Glomerular endothelial cell (primary cell): ENCODE measurements at places on chromosomes 3 and 15. TPM values are rescaled to one million over a fixed set of nuclear protein-coding genes. Genes with fewer than 3 reads are reported as not detected.

GRCh38 chr3:38117163-38117716, 19.7 kb downstream of the ACAA1 start:
- no peak for DNase-seq

DNA sequence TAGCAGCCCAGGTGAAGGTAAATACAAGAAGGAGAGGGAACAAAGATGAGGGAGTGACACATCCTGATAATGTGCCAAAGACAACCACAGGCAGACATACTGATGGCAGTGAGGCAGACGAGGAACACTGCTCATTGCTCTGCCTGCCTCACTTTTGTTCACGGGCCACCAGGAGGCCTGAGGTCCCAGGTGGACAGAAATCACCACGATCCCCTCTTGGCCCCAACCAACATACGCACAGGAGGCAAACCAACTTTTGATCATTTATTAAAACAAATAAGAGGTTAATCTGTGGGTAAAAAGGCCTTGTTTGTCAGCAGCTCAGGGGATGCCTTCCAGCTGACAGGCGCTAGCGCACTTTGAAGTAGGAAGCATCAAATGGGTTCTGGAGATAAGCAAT, 4.2 kb downstream of the ALG1L2 start:
- DNase-seq = no peak

GRCh38 chr3:126903521-126903920, 79.4 kb upstream of the PLXNA1 start:
- DNase-seq = no peak

DNA sequence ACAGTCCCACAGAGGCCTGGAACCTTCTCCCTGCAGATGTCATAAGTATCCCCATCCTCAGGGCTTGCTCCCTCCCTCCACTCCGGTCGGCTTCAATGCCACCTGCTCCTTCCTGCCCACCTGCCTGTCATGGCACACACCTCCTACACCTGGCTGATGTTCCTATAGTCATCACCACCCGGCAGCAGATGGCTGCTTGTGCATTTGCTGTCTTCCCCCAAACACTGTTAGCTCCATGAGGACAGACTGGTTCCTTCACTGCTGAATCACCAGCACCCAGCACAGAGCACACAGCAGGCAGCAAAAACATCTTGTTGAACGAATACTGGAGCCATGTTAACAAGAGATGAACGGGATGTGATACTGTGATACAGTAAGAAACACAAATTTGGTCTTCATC, 14.8 kb downstream of the TARS3 start:
- DNase-seq = no peak

- DNase-seq = no peak
Observed at GRCh38 chr3:105862217-105862616, 6.6 kb downstream of the CBLB start.

DNA sequence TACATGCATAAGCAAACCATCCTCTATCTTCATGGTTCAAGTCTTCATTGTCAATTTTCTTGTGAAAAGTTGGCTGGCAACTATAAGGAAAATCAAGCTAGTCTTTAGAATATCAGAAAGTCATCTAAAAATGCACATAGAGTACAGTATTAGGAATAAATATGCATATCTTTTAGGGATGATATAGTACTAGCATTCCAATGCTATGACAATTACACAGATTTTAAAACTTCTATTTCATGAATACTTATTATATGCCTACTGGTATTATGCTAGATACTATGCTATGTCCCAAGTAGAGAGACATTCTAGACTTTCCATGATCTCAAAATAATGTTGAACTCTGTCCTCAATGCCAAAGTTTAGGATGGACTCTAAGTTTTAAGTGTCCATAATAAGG, 81.3 kb upstream of the NAALADL2 start:
- no peak for DNase-seq

- DNase-seq = no peak
Observed at GRCh38 chr15:85491691-85492090, 111.3 kb downstream of the AKAP13 start.

GRCh38 chr3:33936171-33936920, 137.9 kb downstream of the PDCD6IP start:
- DNase-seq = no peak

CLDN16 gene
- 0.06 and 2.5 TPM in 2 replicates for total RNA-seq

NRG4 gene
- total RNA-seq = not detected in 2 replicates
